Endothelial cell of coronary artery (primary cell): ENCODE measurements at places on chromosomes 4 and X. TPM values are rescaled to one million over a fixed set of nuclear protein-coding genes. Genes with fewer than 3 reads are reported as not detected.

Gene TREX2
- total RNA-seq = 2.8 and 3.7 TPM in 2 replicates

Gene IQCM
- total RNA-seq = not detected in 2 replicates

Gene ETDB
- not detected in 2 replicates for total RNA-seq

Gene ATRX
- 82.1 and 101 TPM in 2 replicates for total RNA-seq

Gene MAGEB10
- total RNA-seq = not detected in 2 replicates

Gene MAGEE2
- total RNA-seq = not detected in 2 replicates

Gene TFE3
- total RNA-seq = 16.4 and 22.4 TPM in 2 replicates

Gene AREG
- 0.09 and 0.75 TPM in 2 replicates for total RNA-seq

Gene CPE
- 1.4 and 1.9 TPM in 2 replicates for total RNA-seq

Gene IL15
- total RNA-seq = 1.4 and 2.5 TPM in 2 replicates

Gene AFF2
- total RNA-seq = 0.09 and 0.18 TPM in 2 replicates

Gene ASB11
- under 0.01 and 0.09 TPM in 2 replicates for total RNA-seq

Gene CYP2U1
- 5.0 and 5.2 TPM in 2 replicates for total RNA-seq

Gene FAM9B
- total RNA-seq = not detected in 2 replicates

Gene JAKMIP1
- total RNA-seq = not detected in 2 replicates

Gene EPHA5
- under 0.01 and 0.09 TPM in 2 replicates for total RNA-seq

Gene PAGE4
- not detected in 2 replicates for total RNA-seq
